ENCODE measurements at places on chromosomes 1 and 21. TPM values are rescaled to one million over a fixed set of nuclear protein-coding genes. Genes with fewer than 3 reads are reported as not detected.

DNA sequence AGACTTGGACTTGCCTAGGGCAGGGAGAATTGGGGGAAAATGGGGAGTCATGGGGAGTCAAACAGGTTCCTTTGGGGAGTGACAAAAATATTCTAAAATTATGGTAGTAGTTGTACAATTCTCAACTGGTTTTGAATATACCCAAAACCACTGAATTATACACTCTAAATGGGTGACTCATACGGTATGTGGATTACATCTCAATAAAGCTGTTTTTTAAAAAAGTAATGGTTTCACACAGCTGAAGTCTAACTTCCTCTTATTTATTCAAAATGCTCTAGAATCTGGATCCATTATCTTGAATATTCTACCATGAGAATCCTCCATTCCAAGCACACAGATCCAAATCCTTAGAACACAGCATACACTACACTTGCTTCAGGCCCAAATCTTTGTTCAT is 11.1 kb downstream of the EIF4G3 start:
- H3K27ac ChIP-seq: no peak overlapping the region
- no peak overlapping the region for H3K4me3 ChIP-seq
- peaks cover 43% of the 10 kb centered on the region for H3K36me3 ChIP-seq
- H3K27me3 ChIP-seq: no peaks in the 10 kb centered on the region
- H3K4me1 ChIP-seq: peaks cover 10% of the 10 kb centered on the region
- no peak for DNase-seq

GRCh38 chr1:107414550-107414949 is 273.7 kb downstream of the NTNG1 start:
- no peaks in the 10 kb centered on the region for H3K4me1 ChIP-seq
- H3K4me3 ChIP-seq: no peak overlapping the region
- no peaks in the 10 kb centered on the region for H3K36me3 ChIP-seq
- no peak for DNase-seq
- peaks cover 4% of the 10 kb centered on the region for H3K27me3 ChIP-seq

GRCh38 chr1:55172272-55172671 is 42.9 kb downstream of the USP24 start:
- no peak for DNase-seq
- H3K4me1 ChIP-seq: peaks cover 4% of the 10 kb centered on the region
- no peak overlapping the region for H3K4me3 ChIP-seq
- no peaks in the 10 kb centered on the region for H3K27me3 ChIP-seq
- peaks cover 38% of the 10 kb centered on the region for H3K36me3 ChIP-seq

DNA sequence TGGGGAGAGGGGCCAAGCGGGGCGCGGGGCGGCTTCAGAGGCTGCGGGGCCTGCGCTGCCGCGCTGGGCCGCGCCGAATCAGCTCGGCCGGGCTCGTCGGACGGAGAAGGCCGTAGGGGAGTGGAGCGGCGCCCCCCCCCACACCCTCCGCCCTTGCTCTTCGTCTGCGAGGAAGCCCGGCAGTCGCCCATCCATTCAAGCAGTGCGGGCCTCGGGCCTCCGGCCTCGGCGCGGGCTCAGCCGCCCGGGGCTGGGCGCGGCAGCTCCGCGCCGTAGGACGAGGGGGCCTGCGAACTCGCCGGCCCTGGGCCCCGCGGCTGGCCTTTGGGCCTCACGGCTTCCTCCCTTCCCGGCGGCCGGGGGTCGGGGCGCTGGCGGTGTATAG is 564 bp downstream of the CTPS1 start:
- peak overlapping the region; percentile 93 for H3K27ac ChIP-seq
- peak overlapping the region; percentile 87 for H3K4me3 ChIP-seq
- H3K4me1 ChIP-seq: peaks cover 49% of the 10 kb centered on the region
- H3K36me3 ChIP-seq: peaks cover 37% of the 10 kb centered on the region
- H3K27me3 ChIP-seq: no peaks in the 10 kb centered on the region

DNA sequence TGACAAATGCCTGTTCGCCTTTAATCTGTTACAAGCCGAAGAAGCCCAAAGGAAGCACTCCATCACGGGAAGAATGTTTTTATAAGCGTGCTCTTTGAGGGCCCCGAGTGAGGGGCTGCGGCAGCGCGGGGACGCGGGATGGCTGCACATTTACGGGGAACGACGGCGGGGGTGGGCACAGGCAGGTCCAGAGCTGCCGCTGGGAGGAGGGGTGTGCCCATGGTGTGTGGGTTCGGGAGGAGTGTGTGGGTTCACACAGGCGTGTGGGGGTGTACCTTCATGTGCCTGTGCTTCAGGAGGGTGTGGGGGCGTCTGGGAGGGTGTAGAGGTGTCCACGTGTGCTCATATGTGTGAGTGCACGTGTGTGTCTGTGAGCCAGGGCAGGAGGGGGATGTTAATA is 155.9 kb upstream of the ZC3H12A start:
- H3K36me3 ChIP-seq: no peaks in the 10 kb centered on the region
- H3K27ac ChIP-seq: no peak overlapping the region
- peaks cover 46% of the 10 kb centered on the region for H3K27me3 ChIP-seq
- no peak for DNase-seq
- H3K4me1 ChIP-seq: no peaks in the 10 kb centered on the region
- no peak overlapping the region for H3K4me3 ChIP-seq

DNA sequence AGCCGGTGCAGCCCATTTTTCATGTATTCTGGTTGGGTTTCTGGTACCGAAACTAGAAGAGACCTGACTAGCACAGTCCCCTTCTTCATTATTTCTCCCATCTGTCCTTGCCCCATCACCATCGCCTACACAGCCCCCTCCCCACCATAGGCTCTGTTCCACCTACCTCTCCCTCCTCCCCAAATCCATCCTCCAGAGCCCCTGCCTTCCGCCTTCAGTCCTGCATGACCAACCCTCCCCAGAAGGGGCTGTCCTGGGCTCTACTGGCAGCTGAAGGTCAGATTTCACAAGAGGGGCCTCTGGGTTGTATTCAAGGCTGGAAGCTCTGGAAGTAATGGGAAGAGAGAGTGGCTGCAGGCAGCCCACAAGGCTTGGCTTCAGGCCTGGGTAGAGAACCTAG is 55.2 kb downstream of the SDC3 start:
- H3K4me1 ChIP-seq: no peaks in the 10 kb centered on the region
- no peak overlapping the region for H3K27ac ChIP-seq
- H3K4me3 ChIP-seq: no peak overlapping the region
- no peak for DNase-seq
- H3K36me3 ChIP-seq: no peaks in the 10 kb centered on the region

DNA sequence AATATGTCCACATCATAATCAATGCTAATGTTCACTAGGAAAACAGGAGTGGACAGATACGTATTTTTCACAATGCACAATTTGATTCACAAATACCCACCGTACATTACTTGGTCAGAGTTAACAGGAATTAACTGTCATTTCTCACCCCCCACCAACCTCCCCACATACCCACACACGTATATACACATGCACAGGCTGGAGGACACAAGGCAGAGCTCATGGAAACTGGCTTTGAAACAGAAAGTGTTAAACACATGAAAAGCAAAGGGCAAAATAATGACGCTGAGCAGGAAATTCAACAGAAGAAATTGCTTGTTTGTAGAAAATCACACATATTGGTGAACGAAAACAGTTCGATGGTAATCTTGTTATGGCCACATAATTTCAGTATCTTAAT is 188.4 kb upstream of the DMRTA2 start:
- DNase-seq: no peak
- H3K4me3 ChIP-seq: no peak overlapping the region
- H3K27me3 ChIP-seq: no peaks in the 10 kb centered on the region
- H3K36me3 ChIP-seq: peaks cover 4% of the 10 kb centered on the region
- H3K4me1 ChIP-seq: peaks cover 10% of the 10 kb centered on the region

GRCh38 chr1:119795261-119796200 is 15.7 kb downstream of the REG4 start:
- no peak overlapping the region for H3K4me3 ChIP-seq
- peaks cover 37% of the 10 kb centered on the region for H3K36me3 ChIP-seq
- no peak overlapping the region for H3K27ac ChIP-seq
- H3K4me1 ChIP-seq: peaks cover 50% of the 10 kb centered on the region

DNA sequence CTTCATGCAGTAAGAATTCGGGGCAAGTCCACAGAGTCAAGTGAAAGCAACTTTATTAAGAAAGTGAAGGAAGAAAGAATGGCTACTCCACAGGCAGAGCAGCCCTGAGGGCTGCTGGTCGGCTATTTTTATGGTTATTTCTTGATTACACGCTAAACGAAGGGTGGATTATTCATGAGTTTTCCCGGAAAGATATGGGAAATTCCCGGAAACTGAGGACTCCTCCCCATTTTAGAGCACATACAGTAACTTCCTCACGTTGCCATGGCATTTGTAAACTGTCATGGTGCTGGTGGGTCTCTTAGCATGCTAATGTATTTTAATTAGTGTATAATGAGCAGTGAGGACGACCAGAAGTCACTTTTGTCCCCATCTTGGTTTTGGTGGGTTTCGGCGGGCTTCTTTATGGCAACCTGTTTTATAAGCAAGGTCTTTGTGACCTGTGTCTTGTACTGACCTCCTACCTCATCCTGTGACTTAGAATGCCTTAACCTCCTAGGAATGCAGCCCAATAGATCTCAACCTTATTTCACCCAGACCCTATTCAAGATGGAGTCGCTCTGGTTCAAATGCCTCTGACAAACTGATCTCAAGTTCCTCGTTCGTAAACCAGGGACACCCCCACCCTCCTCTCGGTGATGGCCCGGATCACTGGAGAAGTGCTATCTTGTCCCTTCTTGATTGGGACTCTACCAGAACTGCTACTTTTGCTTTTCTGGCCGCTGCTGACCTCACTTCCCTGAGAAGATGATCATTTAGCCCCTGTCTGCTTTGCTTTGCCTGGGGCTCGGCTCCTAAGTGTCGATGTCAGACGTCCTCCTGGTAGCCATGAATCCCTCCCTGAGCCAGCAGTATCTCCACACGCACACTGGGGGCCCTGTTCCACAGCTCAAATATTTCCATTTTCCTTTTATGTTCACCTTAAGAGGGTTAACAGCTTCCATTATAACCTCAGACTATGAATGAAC is 48.8 kb downstream of the CLSTN1 start:
- no peak overlapping the region for H3K27ac ChIP-seq
- no peaks in the 10 kb centered on the region for H3K4me1 ChIP-seq
- H3K36me3 ChIP-seq: peaks cover 26% of the 10 kb centered on the region
- H3K27me3 ChIP-seq: no peaks in the 10 kb centered on the region

DNA sequence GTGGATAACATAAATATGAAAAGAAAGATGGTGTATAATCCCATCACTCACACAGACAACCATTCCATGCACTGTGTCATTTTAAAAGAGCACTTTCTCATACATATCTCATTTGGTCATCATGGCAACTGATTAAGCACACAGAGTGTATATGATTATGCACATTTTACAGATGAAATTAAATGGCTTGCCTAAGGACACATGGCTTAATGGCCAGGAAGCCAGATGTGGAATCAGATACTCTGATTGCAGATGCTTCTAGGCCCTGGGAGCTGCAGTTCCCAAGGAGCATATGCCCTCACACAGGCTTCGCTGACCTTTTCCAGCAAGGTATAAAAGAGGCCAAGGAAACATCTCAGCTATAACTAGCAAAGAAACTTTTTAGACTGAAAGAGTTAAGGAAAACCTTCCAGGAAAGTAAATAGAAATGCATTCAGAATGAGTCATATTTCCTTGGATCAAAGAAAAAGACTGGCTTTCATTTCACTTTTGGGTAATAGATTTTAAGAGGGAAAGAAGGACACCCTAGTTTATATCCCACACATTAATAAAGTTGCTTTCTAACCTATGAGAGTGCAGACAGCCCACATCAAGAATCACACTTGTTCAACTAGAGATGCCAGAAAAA is 19.6 kb upstream of the FAM89A start:
- H3K4me3 ChIP-seq: no peak overlapping the region
- no peaks in the 10 kb centered on the region for H3K4me1 ChIP-seq
- peaks cover 9% of the 10 kb centered on the region for H3K27me3 ChIP-seq
- no peak for DNase-seq
- no peak overlapping the region for H3K27ac ChIP-seq

DNA sequence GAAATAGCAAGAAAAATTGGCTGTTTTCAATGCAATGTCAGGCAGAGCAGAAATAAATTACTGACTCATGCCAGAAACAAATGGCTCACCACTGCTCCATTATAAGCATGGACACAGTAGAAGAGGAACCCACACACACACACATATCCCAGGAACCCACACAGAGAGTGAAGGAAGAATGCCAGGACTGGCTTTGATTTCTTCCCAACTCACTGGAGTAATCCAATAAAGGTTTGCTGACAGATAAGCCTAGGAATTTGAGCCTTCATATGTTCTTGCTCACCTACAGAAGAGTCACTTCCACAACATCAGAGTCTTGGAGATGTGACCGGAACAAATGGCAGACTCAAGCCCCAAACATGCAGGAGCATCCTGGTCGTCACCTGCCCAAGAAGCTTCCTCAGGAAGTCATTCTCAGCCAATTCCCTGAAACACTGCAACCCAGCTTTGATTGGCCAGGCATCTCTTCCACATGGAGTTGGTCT is 2.2 kb downstream of the SH3BP5L start:
- H3K4me1 ChIP-seq: peaks cover 58% of the 10 kb centered on the region
- no peak overlapping the region for H3K4me3 ChIP-seq
- H3K36me3 ChIP-seq: peaks cover 41% of the 10 kb centered on the region
- no peak for DNase-seq
- H3K27ac ChIP-seq: no peak overlapping the region

- H3K4me3 ChIP-seq: no peak overlapping the region
- no peak for DNase-seq
- peaks cover 43% of the 10 kb centered on the region for H3K4me1 ChIP-seq
Measured at GRCh38 chr1:161733526-161733925, 12.2 kb downstream of the FCRLB start.

DNA sequence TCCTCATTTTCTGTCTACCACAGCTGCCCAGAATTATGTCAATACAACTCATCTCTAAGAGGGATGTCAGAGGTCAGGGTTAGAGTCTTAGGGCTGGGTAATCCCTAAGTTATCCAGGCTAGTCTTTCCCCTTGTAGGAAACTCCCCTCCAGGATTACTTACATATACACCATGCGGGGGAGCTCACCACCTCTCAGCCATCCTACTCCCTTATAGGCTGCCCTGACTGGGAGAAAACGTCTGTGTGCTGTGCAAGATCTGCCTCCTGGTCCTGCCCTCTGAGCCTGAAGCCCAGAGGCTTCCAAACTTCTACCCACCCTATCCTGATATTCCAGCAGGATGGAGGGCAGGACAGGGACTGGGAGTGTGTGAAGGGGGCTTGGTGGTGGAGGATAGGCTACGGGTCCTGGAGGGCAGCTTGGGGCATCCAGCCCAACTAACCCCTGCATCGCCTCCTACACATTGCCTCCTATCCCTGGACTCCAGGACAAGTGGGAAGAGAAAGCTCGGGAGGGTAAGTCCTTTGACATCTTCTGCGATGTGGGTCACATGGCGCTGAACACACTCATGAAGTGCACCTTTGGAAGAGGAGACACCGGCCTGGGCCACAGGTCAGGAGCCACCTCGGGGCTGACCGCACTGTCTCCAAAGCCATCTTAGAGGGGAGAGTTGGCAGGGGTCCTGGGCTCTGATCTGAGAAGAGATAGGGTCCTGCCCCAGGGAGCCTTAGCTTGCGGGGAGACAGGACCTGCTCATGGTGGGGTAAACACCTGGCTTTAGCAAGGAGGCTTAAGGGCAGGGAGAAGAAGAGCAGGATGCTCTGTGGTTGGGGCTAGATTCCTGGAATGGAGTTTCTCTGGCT is 14.4 kb downstream of the CYP4B1 start:
- H3K27me3 ChIP-seq: no peaks in the 10 kb centered on the region
- H3K4me1 ChIP-seq: no peaks in the 10 kb centered on the region
- no peaks in the 10 kb centered on the region for H3K36me3 ChIP-seq
- no peak overlapping the region for H3K4me3 ChIP-seq
- no peak for DNase-seq

CA6 gene
- 6.3 TPM for total RNA-seq

FCRLB gene
- 0.97 TPM for total RNA-seq

KCNN3 gene
- not detected for total RNA-seq

BLACAT1 gene
- 0.16 TPM for total RNA-seq

GPR61 gene
- not detected for total RNA-seq

CELA2A gene
- not detected for total RNA-seq

KRTAP10-2 gene
- total RNA-seq: not detected

G0S2 gene
- not detected for total RNA-seq

All from activated CD8-positive, alpha-beta T cell treated with anti-CD3 and anti-CD28 coated beads, Interleukin-2, amount 10 ng/mL, durations not matched to agents 7 days and 5 days (primary cell).